ENCODE measurements at places on chromosomes 13 and 19.

DNA sequence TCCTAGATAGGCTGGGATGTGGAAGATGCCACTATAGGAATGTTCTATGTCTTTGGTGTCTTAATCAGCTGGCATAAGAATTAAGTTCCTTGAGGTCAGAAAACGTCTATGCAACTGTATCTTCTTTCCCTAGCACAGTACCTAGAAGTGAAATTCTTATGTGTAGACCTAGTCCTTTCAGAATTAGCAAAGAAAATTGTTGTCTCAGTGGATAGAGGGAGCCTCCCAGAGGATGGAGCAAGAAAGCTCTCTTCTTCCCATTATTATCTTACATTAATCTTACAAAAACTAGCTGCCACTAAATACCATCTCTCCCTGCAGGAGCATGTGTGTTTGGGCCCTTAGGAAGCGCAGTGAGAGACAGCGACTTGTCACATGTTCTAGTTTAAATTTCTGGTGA, 11.6 kb downstream of the CLDN10 start:
- DNase-seq = no peak

DNA sequence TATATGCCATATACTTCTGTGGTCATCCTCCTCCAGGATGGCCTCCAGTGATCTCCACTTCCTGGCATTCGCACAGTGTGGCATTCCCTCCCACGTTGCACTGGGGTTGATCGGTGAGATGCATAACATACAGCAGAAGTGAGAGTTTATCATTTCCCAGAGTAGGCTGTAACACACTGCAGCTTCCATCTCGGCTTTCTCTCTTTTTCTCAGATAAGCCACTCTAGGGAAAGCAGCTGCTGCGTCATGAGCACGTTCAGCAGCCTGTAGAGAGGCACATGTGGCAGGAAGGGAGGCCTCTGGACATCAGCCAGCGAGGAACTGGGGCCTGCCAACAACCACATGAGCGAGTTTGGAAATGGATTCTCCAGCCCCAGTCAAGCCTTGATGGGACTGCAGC, 807.1 kb downstream of the DIAPH3 start:
- no peak for DNase-seq

GRCh38 chr13:73428137-73428536, 369.3 kb downstream of the KLF5 start:
- peak; percentile 76 for DNase-seq

GRCh38 chr19:55520691-55521292, 16.1 kb downstream of the SBK2 start:
- no peak for DNase-seq

DNA sequence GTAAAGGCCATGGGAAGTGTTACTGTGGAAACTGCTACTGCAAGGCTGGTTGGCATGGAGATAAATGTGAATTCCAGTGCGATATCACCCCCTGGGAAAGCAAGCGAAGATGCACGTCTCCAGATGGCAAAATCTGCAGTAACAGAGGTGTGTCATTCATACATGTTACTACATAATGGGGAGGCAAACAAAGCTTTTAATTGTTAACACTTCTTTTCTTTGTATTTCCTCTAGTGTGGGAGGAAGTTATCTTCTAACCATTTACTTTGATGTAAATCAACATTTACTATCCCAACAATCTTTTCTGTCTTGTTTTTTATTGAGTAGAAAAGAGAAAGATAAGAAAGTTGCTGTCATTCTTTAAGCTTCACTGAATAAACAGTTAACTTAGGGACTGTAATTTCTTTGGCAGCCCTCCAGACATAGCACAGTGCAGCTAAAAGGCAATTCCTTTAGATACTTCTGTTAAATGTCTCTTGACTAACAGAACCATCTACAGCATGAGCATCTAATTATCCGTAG, 126.9 kb downstream of the ITGBL1 start:
- DNase-seq = no peak

GRCh38 chr13:106416645-106417044, 118.8 kb downstream of the EFNB2 start:
- no peak for DNase-seq

GRCh38 chr13:80265348-80265747, 75.6 kb downstream of the SPRY2 start:
- DNase-seq = no peak

DNA sequence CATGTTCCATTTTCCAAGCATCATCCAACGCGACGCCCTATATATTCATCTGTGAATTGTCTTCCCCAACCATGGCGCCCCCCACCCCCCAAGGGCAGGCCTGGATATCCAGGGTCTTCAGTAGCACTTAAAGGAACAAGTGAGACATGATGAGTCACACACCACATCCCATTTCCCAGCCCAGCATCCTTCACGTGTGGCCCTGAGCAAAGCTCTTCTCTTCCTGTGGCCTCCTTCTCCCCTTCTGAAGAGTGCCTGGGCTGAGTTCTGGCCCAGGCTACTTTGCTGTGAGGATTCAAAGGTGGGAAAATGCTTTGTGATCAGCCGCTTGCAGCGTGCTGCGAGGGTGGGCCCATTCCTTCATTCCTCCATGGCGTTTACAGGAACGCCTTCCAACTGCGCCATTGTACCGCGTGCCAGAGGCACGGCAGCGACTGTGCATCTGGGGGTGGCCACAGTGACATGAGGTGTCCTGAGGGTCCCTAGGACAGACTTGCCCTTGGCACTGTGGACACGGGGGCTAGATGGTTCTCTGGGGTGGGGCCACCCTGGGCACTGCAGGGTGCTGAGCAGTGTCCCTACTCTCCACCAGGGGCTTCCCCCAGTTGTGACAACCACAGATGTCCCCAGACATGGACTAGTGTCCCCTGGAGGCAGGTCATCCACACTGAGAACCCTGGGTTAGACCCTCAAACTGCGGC, 11.7 kb downstream of the PLIN4 start:
- no peak for DNase-seq

- no peak for DNase-seq
Observed at GRCh38 chr13:19072543-19072942, 109.1 kb downstream of the TUBA3C start.

- DNase-seq = peak; percentile 49
Observed at GRCh38 chr13:100235311-100235901, 146.5 kb downstream of the PCCA start.

DNA sequence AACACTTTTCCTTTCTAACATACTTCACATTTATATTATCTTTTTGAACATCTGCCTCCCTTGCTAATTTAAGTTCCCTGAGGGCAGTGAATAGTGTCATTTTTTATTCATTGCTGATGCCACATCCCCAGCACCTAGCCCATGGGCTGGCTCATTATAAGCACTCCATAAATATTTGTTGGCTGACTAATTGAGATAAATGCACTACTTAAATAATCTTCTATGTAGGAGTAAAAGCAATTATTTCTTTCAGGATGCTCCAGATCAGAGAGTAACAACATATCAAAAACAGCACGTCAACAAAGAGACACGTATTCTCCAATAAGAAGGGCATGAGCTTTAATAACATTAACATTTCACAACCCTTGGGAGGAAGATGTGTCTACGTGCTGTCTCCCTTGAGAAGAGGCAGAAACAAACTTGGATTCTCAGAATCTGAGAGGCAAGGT, 228.2 kb downstream of the LHFPL6 start:
- no peak for DNase-seq

- no peak for DNase-seq
Observed at GRCh38 chr19:50007947-50008346, 17.2 kb downstream of the VRK3 start.

DNA sequence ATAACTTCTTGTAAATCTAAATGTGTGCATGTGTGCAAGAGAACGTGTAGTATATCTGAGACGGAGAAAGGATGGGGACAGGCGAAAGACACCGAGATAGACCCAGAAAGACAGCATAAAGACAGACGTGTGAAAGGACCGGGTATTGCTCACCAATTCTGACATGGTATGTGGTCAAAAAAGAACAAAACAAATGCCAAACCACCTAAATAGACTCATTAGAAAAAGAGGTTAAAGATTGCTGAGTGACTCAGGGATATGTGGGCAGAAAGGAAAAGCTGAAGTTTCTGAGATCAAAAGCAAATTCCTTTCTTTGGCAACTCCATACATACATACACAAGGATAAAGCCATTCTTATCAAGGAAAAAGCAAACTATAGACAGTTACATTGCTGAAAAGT, 179.7 kb upstream of the TSC22D1 start:
- peak; percentile 37 for DNase-seq

GRCh38 chr13:93029536-93029935, 197.1 kb upstream of the GPC6 start:
- no peak for DNase-seq

GRCh38 chr19:46413262-46414031, at the start of gene CCDC8:
CCDC8 (minus strand) TSS chr19:46413564; CDS start chr19:46412810, 754 bp downstream.
- no peak for DNase-seq

DNA sequence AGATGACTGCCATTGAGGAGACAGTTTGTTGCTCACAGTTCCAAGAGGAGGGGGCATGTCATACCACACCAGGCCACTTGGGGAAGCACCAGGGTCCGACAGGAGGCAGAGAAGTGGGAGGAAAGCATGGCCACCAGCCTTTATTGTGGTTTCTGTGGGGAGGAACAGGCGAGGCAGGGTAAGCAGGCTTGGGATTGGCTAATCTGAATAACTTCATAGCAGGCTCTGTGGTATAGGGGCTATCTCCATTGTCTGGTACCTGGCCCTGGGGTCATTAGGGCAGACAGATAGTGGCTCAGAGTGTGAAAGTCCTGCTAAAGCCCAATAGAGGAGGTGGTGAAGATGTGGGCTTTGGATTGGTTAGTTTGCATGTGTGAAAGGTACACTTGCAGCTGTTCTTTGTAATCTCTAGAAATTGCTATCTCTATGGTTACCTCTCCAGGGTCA, 35.5 kb downstream of the CBY2 start:
- DNase-seq = no peak

GRCh38 chr13:22451327-22451741, 729.4 kb upstream of the SGCG start:
- DNase-seq = no peak

GRCh38 chr19:39845584-39845932, 621 bp downstream of the FBL start:
- DNase-seq = peak; percentile 15

- no peak for DNase-seq
Observed at GRCh38 chr19:38004521-38005223, 97.7 kb downstream of the SIPA1L3 start.

GRCh38 chr13:51907040-51907732, 45.4 kb downstream of the CCDC70 start:
- no peak for DNase-seq

DNA sequence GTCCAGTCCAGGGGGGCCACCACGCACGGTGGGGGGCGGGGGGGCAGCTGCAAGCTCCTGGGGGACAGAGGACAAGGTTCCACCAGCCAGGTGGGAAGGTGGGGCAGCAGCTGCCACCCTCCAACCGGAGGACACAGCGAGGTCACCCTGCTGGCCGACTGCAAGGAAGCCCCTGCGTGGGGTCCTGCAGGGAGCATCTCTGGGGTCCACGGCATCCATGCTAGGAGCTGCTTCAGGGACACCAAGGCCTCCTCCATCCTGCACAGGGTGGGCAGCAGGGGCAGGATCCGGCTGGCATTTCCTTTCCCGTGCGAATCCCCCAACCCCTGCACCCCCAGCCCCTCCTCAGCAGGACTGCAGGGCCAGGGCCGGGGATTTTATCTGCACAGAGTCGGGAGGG, 8.3 kb upstream of the KLF16 start:
- DNase-seq = no peak

- no peak for DNase-seq
Observed at GRCh38 chr13:98559169-98559568, 17.7 kb downstream of the STK24 start.

DNA sequence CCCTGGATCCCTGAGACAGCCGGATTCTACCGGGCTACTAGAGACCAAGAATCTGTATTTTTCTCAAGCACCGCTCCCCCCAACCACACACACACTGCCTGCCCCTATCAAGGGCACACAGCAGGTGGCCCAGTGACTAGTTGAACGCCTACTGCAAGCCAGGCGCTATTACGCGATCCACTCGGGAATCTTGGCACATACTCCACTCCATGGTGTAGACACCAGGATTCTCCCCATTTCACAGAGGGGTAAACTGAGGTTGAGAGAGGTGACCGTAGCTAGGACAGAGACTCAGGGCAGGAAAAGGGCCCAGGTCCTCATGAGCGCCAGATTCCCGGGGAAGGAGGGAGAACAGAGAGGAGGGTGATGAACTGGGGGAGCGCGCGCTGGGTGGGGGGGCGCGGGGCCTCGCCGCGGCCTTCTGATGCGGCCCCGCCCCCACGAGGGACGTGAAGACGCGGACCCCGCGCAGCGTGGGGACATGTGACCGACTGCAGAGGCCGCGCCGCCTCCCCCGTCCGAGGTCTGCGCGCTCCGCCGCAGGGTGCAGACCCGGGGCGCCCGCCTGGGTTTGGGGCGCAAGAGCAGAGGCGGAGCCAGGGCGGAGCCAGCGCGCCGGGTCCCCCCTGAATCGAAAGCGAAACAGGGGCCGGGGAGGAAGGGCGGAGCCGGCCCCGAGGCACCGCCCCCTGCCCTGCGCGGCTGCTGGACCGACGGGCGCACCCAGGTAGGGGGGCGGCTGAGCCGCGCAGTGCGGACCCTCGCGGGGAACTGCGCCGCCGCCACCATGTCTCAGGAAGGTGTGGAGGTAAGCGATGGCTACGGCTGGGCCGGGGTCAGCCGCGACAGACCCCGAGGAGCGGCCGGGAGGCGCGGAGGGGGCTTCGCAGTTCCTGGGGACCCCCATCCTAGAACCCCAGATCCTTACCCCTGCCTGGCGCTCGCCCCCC, at the start of gene SHFL:
Gene SHFL (plus strand): TSS at position 677 of the 950 bp plus-strand sequence. CDS start 111 bp downstream, at position 788.
- DNase-seq = peak; percentile 75

DNA sequence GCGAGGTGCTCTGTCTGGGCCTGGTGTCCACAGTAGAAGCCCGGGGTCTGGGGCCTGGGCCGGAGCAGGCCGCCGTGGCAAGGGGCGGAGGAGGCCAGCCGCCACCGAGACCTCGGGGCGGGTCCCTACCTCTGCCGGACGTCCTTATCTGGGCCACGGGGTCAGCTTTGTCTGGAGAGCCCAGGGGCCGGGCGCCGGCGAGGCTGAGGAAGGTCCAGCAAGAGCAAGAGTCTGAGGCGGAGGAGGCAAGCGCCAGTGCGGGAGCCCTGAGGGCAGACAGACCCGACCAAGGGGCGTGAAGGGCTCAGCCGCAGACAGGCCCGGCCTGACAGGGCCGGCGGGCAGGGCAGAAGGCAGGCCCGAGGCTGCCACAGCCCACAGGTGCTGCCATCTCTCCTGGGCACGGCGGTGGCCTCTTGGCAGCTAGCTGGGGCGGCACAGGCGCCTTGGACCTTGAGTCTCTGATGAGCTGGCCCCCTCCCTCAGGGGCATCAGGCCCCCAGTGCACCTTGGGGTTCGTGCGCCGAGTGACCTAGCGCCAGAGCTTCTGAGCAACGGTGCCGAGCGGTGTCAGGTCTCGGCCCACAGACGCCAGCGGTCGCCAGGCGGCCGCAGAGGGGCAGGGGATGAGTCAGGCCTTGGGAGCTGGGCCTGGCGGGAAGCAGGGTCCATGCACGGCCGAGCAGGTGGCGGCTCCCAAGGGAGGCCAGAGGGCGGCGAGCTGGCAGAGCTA, 19.1 kb upstream of the AKAP8 start:
- DNase-seq = no peak

DNA sequence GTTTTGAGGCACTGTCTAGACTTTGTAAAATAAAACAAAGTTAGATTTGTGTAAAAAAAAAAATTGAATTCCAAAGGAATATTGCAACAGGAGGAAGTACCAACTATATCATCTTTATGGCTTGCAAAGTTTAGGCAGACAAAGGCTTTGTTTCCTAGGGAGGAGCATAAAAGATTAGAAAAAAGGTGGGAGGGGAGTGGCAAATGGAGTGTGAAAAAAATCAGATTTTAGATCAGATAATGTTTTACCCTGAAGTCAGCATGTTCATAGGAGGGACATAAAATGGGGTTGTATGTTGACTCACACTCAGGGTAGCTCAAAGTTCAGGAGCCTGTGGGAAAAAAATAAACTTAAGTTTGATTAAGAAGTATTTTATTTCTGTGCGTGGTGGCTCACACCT, 3.7 kb downstream of the ZNF85 start:
- no peak for DNase-seq

All from LoVo (cell line).